ENCODE measurements at places on chromosomes 6 and 20.
A peak's percentile ranks its signal among the peaks of the same experiment; 100 is the strongest.

GRCh38 chr6:131001111-131001736, 61.8 kb downstream of the EPB41L2 start:
- no peak for DNase-seq

DNA sequence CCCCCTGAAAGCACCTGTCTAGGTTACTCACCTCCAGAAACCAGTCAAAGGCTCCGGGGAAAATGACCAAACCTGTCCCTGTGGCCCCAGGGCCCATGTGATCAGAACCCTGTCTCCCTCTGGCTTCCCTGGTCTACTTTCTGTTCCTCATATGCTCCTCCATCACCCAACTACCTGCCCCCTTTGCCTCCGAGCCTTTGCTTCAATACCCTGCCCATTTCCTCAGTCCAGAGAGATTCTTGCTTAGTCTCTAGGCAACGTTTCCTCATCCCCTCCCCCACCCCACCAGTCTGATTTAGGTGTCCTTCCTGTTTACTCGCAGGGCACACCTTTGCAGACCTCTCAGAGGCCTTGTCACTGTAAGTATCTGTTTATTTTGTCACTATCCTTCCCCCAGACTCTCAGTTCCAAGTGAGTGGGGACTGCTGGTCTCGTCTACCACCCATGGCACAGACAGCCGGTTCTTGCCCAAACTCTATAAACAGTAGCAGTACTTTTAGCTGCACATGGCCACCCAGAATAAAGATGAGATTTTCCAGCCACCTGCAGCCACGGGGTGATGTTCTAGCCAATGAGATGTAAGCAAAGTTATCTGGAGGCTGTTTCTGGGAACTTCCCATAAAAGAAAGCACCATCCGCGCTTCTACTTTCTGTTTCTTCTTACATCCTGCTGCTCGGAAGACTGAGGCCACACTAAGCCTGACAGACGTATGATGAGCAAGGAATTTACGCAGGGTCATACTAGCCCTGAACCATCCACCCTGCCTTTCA, 13.3 kb downstream of the ELOVL5 start:
- peak; percentile 43 for DNase-seq

- DNase-seq, result no peak
Observed at GRCh38 chr6:79453558-79454042, 83.6 kb downstream of the LCA5 start.

GRCh38 chr6:66189915-66190314, 482.9 kb upstream of the EYS start:
- no peak for DNase-seq

DNA sequence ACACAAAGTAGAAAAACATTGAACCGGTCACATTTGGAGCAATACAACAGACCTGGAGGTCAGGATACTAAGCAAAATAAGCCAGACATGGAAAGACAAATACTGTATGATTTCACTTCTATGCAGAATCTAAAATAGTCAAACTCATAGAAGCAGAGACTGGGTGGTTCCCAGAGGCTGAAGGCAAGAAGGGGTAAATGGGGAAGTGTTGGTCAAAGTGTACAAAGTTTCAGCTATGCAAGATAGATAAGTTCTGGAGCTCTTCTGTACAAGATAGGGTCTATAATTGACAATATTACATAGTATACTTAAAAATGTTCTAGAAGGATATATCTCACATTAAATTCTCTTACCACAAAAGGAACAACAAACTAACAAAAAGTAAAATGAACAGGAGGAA, 70.3 kb downstream of the TMEM244 start:
- DNase-seq, result no peak

- DNase-seq, result no peak
Observed at GRCh38 chr6:16345449-16346330, 107.3 kb downstream of the GMPR start.

GRCh38 chr6:129996387-129996786, 22.0 kb upstream of the L3MBTL3 start:
- DNase-seq, result no peak

DNA sequence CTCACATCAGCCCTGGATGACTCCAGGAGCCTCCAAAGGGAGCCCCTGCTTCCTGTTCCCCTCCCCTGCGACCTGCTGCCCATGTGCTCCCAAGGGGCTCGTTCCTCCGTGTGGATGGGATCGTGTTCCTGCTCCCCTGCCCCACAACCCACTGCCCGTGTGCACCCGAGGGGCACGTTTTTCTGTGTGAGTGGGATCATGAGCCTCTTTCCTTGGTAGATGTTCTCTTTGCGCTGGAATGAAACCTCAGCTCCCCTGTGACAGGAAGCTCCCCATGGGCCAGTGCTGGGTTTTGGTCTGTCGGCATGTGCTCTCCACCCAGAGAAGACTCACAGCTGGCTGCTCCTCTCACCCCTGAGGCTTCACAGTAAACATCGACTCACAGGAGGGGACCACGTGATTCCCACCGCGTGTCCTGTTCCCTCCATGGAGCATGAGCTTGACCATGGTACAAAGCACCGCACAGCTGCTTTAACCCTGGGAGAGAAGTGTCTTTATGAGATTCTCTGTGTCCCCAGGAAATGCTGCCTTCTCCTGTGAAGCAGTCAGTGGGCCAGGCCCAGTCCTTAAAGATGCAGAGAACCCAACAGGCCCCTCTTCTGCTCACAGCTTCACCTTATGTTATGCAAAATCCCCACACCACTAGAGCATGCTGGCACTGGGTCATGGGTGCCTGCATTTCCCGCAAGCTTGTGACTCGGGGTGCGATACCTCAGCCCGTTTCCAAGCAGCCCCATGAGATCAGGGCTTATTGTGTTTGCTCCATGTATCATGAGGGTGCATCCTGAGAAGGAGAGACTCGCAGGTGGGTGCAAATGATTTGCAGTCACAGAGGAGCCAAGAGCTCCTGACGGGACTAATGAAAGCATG, 215.1 kb downstream of the ERMARD start:
- no peak for DNase-seq

- no peak for DNase-seq
Observed at GRCh38 chr6:52077180-52077884, 10.1 kb downstream of the PKHD1 start.

GRCh38 chr20:25257130-25257529, 9.2 kb downstream of the PYGB start:
- no peak for DNase-seq

GRCh38 chr6:125224231-125224861, 70.8 kb downstream of the TPD52L1 start:
- no peak for DNase-seq

GRCh38 chr6:108739496-108740330, 108.5 kb upstream of the ARMC2 start:
- DNase-seq, result no peak

All from activated naive CD4-positive, alpha-beta T cell (primary cell).